ENCODE measurements at places on chromosomes 16 and 17.

DNA sequence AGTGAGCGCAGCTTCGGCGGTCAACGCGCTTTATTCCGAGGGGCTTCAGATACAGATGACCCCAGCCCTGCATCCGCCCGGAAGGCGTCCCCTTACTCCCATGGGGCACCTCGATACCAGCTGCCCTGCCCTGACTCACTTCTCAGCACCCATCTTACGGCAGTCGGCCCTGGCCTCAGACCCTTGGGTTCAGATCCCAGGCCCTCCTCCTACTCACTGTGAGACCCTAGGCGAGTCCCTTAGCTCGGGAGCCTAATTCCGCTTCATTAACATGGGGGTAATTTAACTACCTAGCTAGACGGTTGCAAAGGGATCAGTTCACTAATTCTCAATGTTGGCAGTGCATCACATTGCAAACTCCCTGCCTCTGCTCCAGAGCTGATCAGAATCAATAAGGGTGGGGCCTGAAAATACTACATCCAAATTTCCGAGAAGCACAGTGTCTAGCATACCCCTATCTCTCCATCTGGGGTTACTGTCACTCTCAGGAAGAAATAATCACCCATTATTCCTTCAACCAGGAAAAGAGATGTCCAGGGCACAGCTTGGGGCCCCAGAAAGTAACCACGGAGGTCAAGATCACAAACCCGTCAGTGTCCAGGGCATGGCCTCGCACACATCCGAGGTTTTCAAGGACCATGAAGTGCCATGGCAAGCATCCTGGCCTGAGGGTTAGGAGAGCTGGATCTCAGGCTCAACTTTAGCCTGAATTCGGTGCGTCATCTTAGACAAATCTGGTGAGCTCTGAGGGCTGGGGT lies 415 bp upstream of the FLOT2 start:
- DNase-seq = peak; percentile 70

- DNase-seq = peak; percentile 87
Measured at GRCh38 chr16:88857728-88858339, 907 bp downstream of the TRAPPC2L start.

DNA sequence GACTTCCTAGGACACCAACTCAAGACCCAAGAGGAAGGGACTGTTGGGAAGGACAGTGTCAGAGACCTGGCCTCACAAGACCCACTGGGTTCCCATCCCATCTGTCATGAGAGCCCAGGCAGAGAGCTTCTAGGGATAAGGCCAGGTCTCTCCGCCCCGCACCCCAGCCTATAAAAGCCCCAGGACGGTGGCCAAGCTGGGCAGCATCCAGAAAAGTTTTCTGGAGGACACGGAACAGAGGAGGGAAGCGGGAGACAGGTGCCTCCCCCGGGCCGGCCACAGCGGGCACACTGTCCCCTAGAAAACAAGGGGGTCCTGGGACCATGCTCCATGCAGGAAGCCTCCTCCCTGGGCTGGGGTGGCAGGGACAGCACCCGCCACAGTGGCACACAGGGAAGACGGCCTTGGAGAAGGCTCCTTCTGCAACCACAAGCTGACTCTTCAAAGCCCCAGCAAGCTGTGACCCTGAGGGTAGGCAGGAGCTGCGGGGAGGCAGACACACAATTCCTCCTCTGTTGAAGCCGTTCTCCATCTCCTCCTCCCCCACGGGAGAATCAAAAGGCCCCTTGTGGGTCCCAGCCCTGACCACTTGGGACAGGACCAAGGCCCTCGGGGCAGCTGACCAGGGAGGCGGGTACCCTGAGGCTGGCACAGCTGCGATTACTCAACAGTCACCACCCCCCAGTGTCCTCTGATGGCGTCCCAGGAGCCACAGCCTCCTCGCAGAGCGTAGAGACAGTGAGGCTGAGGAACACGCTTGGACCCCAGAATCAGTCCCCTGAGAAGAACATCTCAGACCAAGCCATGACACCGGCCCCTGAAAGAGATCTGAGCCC lies 26.1 kb downstream of the TRPV3 start:
- DNase-seq = no peak

DNA sequence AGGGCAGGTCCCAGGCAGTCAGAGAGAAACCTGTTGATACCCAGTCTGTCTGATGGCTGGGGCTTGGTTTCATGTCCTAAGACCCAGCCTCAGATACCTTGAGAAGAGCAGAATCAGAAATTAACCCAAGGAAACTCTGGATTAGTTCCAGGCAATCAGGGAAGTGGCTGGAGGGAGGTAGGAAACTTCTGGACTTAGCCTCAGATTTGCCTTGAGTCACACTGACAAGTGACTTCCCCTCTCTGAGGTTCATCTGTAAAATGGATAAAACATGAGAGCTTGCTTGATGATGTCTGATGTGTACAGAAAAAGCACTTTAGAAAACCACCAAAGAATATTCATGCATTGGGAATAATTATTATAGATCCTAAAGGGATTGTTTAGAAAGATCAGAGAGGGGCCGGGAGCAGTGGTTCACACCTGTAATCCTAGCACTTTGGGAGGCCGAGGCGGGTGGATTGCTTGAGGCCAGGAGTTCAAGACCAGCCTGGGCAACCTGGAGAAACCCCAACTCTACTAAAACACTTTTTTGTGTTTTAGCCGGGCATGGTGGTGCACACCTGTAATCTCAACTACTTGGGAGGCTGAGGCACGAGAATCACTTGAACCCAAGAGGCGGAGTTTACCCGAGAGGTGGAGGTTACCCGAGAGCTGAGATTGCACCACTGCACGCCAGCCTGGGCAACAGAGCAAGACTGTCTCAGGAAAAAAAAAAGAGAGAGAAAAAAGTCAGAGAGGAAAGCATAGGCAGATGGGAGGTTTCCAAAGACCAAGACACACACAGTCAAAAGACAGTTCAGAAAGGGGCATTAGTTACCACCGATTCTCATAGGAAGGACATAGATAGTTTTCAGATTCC lies 3.8 kb downstream of the CIITA start:
- DNase-seq = no peak

- DNase-seq = no peak
Measured at GRCh38 chr17:6706499-6706898, 6.7 kb downstream of the SLC13A5 start.

DNA sequence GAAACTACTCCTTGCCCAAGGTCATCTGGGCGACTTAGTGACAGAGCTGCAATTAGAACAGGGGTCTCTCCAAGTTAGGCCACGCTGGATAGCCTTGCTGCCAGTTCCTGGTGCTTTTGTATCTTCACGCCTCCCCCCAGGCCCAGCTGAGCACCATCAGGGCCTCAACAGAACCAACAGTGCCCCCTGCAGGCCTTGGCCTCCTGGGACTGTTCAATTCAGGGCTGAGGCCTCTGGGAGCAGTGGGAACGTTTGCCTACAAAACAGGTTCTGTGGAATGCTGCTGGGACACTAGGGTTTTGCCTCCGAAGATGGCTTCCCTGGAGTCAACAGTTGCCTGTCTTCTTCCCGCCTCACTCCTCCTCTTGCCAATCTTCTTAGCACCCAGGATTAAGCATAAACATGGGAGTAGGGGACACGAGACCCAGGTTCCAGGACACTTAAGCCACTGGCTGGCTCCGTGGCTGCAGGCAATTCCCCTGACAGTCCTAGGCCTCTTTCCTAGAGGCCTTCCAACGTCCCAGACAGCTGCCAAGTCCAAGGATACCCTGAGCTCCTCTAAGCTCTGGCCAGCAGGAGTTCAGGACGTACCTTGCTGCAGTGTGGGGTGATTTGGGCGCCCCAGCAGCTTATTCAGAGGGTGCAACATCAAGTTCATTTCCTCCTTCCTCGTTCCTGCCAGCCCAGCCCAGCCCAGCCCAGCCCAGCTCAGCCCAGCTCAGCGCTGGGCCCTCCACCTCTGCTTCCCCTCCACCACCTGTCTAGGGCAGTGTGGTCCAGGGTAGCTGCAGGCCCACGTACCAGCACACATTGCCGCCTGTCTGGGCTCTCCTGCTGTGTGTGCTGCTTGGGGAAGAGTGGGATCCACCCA lies 246.6 kb upstream of the RPL38 start:
- peak; percentile 46 for DNase-seq

DNA sequence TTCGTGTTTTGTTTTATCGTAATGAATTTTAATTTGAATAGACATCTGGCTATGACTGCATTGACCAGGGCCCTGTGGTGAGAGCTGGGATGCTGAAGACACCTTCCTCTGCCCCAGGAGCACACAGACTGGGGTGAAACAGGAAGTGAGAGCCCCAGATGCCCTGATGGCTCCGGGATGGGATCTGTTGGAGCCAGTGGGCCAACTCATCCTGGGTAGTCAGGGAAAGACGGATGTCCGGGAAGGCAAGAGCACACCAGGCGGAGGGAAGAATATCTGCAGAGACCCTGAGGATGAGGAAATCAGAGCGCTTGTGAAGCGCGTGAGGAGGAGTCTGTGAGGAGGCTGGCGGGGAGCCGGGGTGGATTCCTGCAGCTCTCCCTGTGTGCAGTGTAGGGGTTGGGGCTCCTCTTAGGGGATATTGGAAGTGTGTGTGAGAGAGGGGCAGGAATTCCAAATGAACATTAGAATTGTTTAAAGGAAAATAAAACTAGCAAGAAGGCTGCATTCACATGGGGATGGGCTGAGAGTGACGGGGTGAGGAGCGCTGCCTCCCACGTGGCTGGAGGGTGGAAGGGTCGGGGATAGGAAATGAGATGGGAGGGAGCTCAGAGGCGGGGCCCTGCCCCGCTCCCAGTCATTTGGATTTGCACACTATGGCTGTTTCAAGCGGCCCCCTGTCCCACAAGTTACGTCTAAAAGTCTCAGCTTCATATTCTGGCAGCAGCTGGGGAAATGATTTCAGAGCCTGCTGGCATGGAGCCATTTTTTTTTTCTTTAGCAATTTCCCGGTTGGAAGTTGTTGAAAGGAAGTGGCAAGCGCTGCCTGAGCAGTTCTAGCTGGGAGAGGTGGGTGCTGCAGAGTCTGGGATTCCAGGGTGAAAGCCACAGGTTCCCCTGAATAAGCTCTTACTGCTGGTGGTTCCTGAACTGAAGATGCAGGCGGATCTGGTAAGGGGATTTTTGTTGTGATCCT lies 71.2 kb upstream of the LGALS9 start:
- no peak for DNase-seq

GRCh38 chr17:45394913-45395568 lies 37.6 kb downstream of the ARHGAP27 start:
- peak; percentile 77 for DNase-seq

DNA sequence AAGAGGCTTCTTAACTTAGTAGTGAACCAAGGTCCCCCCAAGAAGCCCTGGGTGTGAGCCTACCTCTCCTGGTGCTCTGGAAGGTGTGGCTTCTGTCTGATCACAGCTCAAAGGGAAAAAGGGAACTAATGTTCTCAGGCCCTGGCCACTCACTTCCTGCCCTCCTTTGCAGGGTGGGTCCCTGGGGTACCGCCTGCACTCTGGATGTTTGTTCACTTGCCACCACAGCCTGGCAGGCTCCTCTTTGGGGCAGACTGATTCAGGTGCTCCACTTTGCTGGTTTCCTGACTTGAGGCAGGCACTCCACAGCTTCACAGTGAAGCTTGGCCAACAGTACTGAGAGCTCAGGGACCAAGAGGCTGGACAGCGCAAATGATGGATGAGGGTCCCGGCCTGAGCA lies 5.9 kb upstream of the MYO15A start:
- no peak for DNase-seq

GRCh38 chr16:85750146-85750826 lies 610 bp downstream of the C16orf74 start:
- DNase-seq = no peak

DNA sequence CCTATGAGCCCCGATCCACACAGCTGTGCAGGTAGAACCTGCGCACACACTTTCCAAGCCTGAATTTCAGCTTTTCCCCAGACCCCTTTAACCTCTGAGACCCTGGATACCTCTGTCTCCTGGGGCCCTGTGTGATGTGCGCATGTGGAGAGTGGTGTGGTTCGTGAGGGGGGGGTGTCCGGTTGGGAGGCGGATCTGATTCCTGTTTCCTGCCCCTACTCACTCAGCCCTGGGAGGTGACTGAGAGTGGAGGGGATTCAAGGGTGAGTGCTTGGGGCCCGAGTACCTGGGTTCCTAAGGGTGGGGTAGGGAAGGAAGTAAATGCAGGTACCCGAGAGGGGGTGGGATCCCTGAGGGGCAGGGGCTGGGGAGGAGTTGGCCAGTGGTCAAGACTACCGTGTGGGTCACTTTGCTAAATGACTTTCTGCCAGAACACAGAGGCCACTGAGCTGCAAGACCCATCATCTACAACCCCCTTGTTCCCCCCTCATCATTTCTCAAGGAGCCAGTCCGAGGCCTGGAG lies 621 bp downstream of the ARHGEF15 start:
- no peak for DNase-seq

- no peak for DNase-seq
Measured at GRCh38 chr16:35585411-35585810, 2126.0 kb downstream of the TP53TG3F start.

GRCh38 chr17:80447790-80448189 lies 28.6 kb downstream of the NPTX1 start:
- no peak for DNase-seq

GRCh38 chr16:3363793-3364192 lies 8.1 kb downstream of the OR2C1 start:
- peak; percentile 22 for DNase-seq

- DNase-seq = no peak
Measured at GRCh38 chr16:78297066-78297666, 197.7 kb downstream of the WWOX start.

GRCh38 chr16:2689968-2690801 lies 7.9 kb downstream of the KCTD5 start:
- no peak for DNase-seq

GRCh38 chr16:66275775-66276428 lies 90.6 kb upstream of the CDH5 start:
- DNase-seq = peak; percentile 57

- DNase-seq = no peak
Measured at GRCh38 chr16:81786321-81786720, 7.2 kb downstream of the PLCG2 start.

DNA sequence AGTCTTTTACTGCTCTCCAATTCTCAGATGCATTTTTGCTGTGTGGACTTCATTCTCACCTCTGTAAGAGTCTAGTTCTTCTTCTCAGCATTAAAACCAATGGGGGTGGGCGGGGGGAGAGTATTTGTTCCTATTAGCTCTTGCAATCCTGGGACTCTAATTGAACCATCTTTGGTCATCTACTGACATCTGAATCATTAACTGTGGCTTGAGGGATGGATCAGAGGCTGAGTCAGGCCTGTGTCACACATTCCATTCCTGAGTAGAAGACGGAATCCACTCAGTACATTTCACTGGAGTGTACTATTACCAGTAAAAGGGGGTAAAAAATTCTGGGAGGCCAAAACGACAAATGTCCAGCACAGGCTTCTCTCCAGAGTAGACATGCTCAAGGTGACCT lies 12.8 kb upstream of the ZNF23 start:
- no peak for DNase-seq

GRCh38 chr16:50173316-50173715 lies 20.2 kb downstream of the TENT4B start:
- DNase-seq = no peak

GRCh38 chr16:23835390-23836077 lies at the start of gene PRKCB:
TSS of gene PRKCB (plus strand) at chr16:23835983.
- DNase-seq = peak; percentile 86

DNA sequence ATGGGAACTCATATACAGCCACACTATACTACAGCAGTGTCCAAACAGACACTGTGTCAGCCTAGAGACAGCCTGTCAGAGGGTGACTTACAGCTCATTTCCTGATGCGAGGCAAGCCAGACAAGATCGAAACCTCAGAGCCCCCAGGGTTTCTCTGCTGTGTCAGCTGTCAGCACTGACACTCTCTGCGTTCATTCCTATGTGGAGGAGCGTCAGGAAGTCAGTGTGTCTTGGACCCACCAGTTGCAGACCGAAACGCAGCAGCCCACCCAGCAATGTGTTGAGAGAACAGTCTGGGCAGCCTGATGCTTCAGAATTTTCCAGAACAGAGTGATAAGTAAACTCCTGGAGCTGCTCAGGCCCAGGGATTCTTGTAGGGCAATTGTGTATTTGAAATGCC lies 20.6 kb upstream of the MAPT start:
- no peak for DNase-seq
